ENCODE measurements at places on chromosomes 12 and 14.

GRCh38 chr12:33602515-33602914 lies 162.9 kb upstream of the SYT10 start:
- no peak for DNase-seq

DNA sequence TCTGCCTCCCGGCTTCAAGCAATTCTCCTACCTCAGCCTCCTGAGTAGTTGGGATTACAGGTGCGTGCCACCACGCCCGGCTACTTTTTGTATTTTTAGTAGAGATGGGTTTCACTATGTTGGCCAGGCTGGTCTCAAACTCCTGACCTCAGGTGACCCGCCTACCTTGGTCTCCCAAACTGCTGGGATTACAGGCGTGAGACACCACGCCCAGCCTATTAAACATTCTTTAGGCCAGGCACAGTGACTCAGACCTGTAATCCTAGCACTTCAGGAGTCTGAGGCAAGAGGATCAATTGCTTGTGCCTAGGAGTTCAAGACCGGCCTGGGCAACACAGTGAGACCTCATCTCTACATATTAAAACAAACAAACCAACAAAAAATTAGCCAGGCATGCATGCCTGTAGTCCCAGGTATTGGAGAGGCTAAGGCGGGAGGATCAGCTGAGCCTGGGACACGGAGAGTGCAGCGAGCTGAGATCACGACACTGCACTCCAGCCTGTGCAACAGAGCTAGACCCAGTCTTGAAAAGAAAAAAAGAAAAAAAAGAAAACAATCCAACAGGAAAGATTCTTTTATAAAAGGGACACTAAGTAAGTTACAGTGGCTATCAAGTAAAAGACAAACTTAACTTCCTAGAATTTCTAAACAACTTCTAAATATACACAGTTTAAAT lies 70.2 kb downstream of the HECTD1 start:
- no peak for DNase-seq

GRCh38 chr12:72574138-72574537 lies 302.0 kb downstream of the TRHDE start:
- no peak for DNase-seq

- DNase-seq: no peak
Observed at GRCh38 chr12:94114166-94114565, 34.2 kb upstream of the PLXNC1 start.

DNA sequence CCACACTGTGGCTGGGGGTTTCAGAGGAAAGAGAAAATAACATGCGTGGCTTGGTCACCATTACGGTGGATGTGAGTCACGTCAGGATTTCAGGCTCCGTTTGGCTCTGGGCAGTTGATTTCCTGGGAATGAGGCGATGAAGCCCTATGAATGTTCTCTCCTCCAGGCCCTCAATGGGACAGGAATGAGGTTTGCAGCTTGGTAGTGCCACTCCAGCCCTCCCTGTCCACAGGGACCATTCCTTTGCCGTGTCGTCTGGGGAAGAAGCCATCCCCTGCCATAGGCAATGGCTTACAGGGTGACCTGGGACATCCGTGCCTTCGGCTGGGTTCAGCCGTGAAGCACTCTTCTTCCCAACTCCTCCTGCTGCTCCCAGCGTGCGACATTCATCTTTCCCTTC lies 95.0 kb downstream of the FBXL14 start:
- no peak for DNase-seq

DNA sequence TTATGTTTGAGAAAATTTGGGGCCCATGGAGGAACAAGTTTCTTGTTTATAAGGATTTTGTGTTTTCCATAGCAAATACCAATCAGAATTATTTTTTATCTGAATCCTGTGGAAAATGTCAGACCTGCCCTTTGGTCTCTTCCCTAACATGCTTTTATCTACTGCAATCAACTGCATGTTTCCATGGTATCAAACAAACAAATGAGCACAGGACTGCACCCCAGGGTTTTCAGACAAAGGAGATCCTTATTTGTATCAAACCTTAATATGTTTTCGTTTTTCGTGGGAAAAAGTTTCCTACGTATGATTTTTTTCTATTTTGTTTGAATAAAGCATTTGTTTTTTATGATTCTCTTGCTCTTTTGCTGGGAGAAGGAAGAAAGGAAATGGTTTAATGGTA lies 91.1 kb downstream of the GPR135 start:
- DNase-seq: no peak

GRCh38 chr12:118271770-118272417 lies 100.8 kb downstream of the TAOK3 start:
- DNase-seq: no peak

DNA sequence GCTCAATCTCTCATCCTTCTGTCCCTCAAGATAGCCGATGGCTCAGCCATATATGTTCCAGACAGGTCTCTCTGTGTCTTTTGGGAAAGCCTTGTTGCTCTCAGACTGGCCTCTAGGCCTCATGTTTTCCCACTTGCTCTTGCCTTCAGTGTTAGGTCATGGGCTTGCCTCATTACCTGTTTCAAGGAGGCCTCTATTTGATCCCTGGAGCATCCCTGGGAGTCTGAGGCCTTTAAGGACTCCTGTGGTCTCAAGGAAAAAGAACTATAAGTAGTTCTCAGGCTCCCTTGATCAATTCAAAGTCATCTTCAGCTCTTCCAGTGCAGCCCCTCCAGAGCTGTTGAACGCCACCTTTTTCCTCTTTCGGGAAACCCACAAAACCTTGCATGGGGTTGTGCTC lies 47.9 kb downstream of the NTF3 start:
- DNase-seq: no peak
